Activated CD8-positive, alpha-beta memory T cell treated with anti-CD3 and anti-CD28 coated beads for 4 hours (primary cell): ENCODE measurements at places on chromosomes 16 and 17.

- no peak for DNase-seq
Observed at GRCh38 chr17:32693194-32693897, 183.6 kb downstream of the MYO1D start.

GRCh38 chr16:52271088-52271750 is 275.7 kb downstream of the TOX3 start:
- DNase-seq, result no peak

DNA sequence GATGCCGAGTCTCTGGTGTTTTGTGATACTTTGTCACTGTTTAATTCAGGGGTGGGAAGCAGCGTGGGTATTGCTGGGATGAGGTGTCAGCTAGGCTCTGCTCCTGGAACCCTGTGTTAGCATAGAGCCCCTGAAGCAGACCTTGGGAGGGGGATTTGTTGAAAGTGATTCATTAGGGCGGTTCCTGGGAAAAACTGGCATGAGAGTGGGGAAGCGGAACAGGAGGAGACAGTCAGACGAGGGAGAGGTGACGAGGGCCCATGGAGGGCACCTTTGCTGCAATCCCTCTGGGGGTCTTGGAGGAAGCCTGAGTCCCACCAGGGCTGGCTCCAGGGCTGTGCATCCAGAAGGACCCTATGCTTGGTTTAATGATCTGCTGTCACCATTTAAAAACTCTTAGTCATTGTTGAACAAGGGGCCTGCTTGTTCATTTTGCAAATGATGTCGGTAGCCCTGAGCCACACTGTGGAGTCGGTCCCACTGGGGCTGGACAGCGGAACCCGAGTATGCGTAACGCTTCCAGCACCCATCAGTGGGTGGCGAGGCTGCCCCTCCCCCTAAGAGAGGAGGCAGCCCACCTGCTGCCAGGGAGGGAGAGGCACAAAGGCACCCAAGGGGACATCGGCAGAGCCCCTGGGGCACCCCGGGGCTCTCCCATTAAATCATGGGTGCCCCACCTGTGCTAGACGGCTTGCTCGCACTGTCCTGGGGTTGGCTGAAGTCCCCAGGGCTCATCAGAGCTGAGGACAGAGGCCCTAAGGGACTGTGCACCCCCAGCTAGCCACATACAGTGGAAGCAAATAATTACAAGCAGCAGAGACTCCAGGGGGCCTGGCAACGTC is 35.4 kb downstream of the WFDC1 start:
- no peak for DNase-seq

DNA sequence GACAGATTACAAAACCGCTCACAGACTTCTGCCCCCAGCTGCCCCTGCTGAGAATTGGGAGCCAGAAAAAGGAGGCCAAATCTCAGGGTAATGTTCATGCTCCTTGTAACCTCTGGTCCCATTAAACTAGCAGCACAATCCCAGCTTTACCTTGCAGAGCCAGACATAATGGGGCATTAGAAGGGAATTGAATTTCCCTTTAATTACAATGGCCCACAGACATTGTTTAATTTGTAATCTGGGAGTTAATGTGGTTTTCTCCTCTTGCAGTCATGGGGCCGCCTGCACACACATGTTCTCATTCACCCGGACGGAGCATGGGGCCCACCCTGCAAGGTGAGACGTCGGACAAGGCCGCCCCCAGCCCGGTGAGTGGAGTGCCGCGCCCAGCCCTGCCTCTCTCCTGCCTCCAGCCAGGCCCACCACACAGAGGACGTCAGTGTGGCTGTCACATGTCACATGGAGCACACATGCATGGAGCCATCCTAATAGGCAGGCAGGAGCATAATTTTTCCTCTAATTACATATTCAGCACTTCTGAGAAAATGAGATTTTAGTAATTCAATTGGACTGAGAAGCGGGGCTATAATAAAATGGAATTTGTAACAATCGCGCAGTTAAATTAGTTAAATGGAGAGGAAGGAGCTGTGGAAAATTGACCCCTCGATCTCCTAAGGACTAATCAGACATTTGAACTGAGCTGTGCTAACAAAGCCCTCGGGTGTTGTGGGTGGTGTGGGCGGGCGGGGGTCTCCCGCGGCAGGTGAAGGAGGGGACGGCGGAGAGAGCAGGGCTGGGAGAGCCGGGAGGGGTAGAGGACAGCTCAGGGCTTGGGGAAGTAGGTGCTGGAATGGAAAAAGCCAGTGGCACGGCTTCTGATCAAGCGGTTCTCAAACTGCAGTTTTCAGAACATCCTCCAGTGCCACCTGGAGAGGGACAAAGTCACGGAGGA is 87.7 kb downstream of the ENGASE start:
- no peak for DNase-seq

GRCh38 chr17:72400863-72401262 is 280.0 kb downstream of the SOX9 start:
- no peak for DNase-seq

DNA sequence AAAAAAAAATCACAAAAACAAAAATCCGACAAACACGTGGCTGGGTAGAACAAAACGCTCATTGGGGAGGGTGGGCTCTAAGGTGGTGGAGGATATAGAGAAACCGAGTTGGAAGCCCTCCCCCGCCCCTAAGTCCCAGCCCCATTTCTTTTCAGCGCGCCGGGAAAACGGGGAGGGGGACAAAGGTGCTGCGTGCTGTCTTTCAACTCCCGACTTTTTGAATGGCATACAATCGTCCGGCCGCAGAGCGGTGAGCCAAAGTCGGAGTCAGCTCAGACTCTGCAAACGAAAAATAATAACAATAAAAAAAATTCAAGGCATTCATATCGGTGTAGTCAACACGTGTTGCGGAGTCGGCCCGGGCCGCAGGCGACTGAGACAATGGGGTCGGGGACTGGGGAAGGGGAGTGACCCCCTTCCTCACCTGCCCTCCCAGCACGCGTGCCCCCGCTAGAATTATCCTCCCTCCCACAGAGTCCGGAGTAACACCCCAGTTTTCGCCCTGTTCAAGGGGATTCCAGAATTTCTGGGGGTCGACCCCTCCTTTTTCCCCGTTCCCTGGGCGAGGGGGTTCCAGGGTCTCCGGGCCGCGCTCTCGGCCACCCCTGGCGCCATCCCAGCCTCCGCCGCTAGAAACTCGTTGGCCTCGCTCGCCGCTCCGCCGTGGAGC is 1.7 kb upstream of the IGF2BP1 start:
- DNase-seq, result no peak

DNA sequence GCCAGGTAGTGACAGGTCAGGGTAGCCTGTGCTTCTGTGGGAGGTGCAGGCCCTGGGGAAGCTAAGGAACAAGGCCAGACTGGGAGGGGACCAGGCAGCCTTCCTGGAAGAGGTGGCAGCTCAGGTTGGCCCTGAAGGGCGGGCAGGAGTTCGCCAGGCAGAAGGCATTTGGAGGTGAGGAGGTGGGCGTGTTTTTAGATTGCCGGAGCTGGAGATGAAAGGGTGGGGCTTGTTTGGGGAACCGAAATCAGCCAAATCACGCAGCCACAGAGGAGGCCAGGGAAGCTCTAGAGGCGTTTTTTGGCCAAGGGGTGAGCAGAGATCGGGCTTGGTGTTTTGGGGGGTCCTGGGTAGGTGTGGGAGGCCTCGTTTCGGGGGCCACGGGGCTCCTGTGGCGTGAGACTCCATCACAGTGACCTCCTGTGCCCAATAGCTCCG is 7.6 kb downstream of the ADCY7 start:
- no peak for DNase-seq

- no peak for DNase-seq
Observed at GRCh38 chr16:11392041-11392581, 46.9 kb downstream of the RMI2 start.

- no peak for DNase-seq
Observed at GRCh38 chr17:42913522-42913921, 12.9 kb downstream of the G6PC1 start.

- DNase-seq, result no peak
Observed at GRCh38 chr17:54738496-54738895, 162.2 kb upstream of the TOM1L1 start.

DNA sequence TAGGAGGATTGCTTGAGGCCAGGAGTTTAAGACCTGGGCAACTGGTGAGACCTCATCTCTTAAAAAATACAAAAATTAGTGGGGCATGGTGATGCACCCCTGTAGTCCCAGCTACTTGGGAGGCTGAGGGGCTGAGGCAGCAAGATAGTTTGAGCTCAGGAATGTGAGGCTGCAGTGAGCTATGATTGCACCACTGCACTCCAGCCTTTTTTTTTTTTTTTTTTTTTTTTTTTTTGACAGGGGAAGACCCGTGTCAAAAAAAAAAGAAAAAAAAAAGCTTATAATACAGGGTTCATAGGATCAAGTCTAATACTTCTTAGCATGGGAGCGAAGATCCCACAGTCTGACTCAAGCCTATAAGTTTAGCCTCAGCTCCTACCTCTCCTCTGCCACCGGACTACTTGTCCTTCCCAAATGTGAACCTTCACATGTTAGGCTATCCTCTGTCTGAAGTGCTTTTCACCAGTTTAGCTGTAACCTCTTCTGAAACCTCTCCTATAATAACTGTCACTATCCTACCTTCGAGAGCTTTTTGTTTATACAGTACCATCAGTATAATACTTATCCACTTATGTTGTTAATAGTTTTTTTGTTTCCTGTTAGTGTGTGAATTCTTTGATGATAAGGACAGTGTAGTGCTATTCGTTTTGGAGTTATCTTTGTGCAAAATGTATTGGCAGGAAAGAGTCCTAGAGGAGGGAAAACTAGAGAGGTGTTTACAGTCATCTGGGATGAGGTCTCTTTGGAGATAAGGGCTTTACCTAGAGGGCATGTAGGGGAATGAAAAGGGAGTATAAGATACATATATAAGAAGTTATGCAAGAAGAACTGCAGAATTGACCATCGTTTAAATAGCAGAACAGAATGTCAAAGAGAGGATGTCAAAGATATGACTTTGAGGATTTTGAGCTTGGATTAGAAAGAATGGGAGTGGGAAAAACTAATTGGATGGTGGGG is 15.5 kb downstream of the CPD start:
- no peak for DNase-seq

- DNase-seq, result no peak
Observed at GRCh38 chr17:82970067-82970466, 109.3 kb upstream of the METRNL start.

GRCh38 chr16:25023556-25023955 is 8.4 kb upstream of the ARHGAP17 start:
- DNase-seq, result no peak

DNA sequence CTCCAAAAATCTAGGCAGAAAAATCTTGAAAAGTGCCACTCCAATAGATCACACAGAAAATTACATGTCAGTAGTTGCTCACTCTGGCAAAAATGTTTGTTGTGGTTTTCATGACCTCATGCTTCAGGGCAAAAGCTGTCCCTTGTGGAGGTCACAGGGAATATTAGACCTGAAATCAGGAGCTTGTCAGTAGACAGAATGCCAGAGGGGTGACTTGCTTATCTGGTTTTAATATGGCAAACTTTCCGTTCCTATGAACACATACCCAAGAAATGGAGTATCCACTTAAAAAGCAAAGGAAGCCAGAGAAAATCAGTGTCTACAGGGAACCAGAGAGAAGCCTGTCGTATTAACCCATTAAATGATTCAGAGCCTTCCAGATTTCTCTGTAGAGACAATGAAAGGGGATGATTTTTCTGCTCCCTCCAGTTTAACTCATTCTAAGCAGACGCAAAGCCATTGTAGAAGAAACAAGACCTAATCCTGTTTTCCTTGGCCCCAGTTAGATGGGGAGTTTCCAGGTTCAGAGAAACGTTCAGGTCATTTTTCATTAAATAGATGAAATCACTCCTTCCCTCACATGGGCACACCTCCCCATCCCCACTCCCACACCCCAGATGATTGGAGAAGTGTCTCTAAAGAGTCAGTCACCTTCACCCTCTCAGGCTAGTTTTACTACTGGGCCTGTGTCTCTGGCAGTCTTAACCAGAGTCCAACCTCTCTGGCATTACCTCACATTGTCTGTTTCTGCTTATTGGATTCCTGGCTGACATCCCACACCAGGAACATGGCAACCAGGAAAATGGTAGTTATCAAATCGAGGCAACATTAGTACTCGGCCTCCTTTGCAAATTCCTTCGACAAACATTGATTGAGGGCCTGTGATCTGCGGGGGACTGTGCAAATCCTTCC is 6.0 kb downstream of the SOX9 start:
- no peak for DNase-seq

DNA sequence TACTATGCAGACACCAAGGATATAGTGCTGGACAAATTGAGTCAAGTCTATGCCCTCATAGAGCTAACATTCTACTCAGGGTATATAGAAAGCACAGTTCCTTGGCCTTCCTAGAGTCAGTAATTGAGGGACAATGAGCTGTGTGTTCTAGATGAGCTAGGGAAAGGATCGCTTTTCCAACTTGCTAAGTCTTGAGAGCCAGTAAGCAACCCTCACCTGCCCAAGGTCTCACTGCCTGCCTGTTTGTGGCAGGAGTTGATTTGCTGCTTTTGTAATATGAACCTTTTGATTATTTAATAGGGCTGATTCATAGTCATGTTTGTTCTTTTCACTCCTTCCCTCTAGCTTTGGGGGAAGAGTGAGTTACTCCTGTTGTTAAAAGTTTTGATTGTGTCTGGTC is 6.5 kb downstream of the DDX42 start:
- DNase-seq, result no peak

GRCh38 chr17:1002771-1003555 is 6.0 kb downstream of the TIMM22 start:
- DNase-seq, result no peak

GRCh38 chr17:2312736-2313135 is 9.0 kb downstream of the SRR start:
- DNase-seq, result no peak

GRCh38 chr16:69179328-69180010 is 7.5 kb upstream of the SNTB2 start:
- DNase-seq, result no peak

DNA sequence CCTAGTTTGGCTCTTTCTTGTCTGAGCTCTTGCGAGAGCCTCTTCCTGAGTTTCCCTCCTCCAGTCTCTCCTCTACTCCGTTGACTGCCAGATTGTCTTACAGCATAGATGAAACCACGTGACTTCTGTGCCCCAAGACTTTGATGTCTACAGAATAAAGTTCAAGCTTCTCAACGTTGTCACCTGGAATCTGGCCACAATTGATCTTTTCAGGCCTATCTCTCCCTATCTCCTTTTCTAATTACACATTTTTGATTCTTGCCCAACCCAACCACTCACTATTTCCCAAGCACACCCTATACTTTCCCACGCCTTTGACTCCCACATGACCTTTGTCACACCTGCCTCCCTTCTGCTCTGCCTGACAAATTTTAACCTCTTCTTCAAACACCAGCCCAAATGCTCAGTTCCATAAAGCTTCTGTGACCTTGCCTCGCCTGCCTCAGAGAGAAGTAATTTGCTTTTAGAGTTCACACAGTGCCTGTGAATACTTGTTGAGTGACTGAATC is 52.4 kb upstream of the PMFBP1 start:
- no peak for DNase-seq

GRCh38 chr16:56741399-56741798 is 11.5 kb downstream of the NUP93 start:
- DNase-seq, result no peak

- DNase-seq, result no peak
Observed at GRCh38 chr16:62014319-62014923, 21.8 kb downstream of the CDH8 start.
